Spleen (tissue), 13 donors: ENCODE measurements at places on chromosomes 13 and 19. TPM values are rescaled to one million over a fixed set of nuclear protein-coding genes. Genes with fewer than 3 reads are reported as not detected.

The CYP4F2 gene
- total RNA-seq, result not detected

The NEK5 gene
- not detected for total RNA-seq

The SIAH3 gene
- total RNA-seq, result 0.17 TPM

The CGB5 gene
- total RNA-seq, result not detected

The RNASEH2B gene
- 71.6 TPM for total RNA-seq

The CLC gene
- total RNA-seq, result not detected

The ZNF583 gene
- 8.3 TPM for total RNA-seq

The IQCN gene
- total RNA-seq, result 14.1 TPM

The GFY gene
- not detected for total RNA-seq

The GJB6 gene
- not detected for total RNA-seq

The HSH2D gene
- total RNA-seq, result 39.6 TPM

The DIRAS1 gene
- 4.5 TPM for total RNA-seq

The SHISA2 gene
- total RNA-seq, result 0.51 TPM
